Right ventricle myocardium superior (tissue), 1 donor: ENCODE measurements at places on chromosomes 2 and 18.

DNA sequence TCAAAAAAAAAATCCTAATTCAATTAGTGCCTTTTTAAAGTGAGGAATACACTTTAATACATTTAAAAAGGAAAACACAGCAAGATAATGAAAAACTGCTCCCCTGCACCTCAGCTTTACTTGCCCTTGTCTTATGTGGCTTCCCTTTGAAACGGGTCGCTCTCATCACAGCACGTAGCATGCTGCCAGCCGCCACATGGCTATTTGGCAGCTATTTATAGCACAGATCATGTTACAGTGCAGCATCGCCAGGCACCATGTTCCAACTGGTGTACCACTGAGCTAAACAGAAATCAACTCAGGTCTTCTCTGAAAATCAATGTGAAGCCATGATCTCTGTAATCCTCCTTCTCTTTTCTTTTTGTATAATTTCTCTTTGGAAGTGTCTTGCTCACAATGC is 65.1 kb downstream of the TMEM182 start:
- peak; percentile 76 for DNase-seq

DNA sequence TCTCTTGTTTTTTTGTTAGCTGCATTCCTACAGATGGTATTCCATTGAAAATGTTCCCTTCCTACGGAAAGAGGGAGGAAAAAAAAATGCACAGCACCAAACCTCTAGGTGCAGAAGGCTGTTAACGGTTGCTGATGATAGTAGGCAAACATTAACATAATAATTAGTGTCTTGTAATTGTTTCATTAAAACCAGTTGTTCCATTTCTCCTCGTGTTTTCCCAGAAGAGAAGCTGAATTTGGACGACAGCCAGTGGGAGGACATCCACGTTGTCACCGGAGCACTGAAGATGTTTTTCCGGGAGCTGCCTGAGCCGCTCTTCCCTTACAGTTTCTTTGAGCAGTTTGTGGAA is 494.7 kb downstream of the ARHGAP15 start:
- no peak for DNase-seq

- peak; percentile 67 for DNase-seq
Measured at GRCh38 chr18:23226930-23227725, 91.8 kb downstream of the CABLES1 start.

GRCh38 chr2:100202567-100202966 is 60.2 kb upstream of the AFF3 start:
- DNase-seq, result no peak

- DNase-seq, result no peak
Measured at GRCh38 chr2:167122389-167122788, 234.1 kb downstream of the XIRP2 start.

- no peak for DNase-seq
Measured at GRCh38 chr2:222912776-222913175, 51.9 kb downstream of the ACSL3 start.

GRCh38 chr2:68390586-68390985 is 25.5 kb downstream of the PLEK start:
- no peak for DNase-seq

DNA sequence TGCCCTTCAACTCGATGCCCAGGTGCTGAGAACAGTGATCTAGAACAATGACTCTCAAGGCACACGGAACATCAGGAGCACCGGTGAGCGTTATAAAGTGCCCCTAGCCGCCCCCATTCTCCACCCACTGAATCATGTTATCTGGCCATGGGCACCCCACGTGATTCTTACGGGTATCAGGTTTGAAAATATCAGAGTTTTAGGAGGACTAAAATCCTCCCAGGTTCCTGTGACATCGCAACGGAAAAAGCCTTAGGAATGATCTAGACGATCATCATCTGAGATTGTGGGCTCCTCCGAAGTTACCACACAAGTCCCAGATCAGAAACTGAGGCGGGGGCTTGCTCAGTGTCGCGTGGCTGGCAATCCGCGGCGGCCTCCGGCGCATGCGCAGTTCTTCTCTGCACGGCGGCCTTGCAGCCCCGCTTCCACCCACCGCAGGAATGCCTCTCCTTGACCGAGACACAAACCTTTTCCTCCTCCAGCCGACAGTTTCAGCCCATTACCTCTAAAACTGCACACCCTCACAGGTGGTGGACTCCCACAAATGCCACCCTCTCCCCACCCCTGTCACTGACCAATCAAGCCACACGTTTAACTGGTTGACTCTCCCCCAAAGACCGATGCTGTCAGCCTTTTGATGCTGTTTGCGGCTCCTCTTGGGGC is 5.8 kb upstream of the MRPL33 start:
- DNase-seq, result peak; percentile 73

GRCh38 chr18:59514203-59514602 is 155.1 kb upstream of the LMAN1 start:
- peak; percentile 87 for DNase-seq

- no peak for DNase-seq
Measured at GRCh38 chr2:69299772-69300516, 87.1 kb downstream of the GFPT1 start.

GRCh38 chr18:31578126-31578525 is 13.6 kb upstream of the TTR start:
- DNase-seq, result no peak

DNA sequence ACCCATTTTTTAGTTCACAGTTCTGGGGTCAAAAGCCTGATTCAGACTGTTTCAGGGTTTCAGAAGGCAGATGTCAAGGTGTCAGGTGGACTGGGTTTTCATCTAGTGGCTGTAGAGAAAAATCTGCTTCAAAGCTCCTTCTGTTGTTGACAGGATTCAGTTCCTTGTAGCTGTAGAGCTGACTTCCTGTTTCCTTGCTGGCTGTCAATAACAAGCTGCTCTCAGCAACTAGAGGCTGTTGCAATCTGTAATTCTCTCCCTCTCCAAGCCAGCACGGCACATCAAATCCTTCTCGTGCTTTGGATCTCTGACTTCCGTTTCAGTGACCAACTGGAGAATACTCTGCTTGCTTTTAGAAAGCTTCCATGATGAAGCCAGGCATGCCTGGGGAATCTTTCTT is 179.4 kb downstream of the DOK6 start:
- DNase-seq, result no peak

GRCh38 chr2:219368690-219369191 is 19.0 kb downstream of the DNPEP start:
- no peak for DNase-seq

DNA sequence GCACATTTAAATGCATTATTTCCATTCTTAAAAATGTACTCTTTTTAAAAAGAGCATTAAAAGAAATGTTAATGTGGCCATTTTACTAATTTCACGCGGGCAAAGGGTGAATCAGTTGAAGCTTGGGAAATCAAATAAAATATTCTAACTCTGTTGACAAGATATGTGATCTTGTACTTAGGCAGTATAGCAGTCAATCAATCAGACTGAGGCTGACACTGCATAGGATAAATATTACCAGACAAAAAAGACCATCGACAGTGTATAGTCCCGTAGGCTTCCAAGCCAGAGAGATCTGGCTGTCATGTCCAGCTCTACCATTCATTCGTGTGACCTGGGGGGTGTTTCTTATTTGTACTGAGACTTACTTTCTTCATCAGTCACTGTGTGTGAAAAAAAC is 39.8 kb upstream of the CCDC68 start:
- DNase-seq, result no peak

GRCh38 chr2:157938556-157938955 is 62.4 kb upstream of the ACVR1 start:
- no peak for DNase-seq

GRCh38 chr2:237122214-237122666 is 36.6 kb downstream of the COPS8 start:
- DNase-seq, result peak; percentile 81

DNA sequence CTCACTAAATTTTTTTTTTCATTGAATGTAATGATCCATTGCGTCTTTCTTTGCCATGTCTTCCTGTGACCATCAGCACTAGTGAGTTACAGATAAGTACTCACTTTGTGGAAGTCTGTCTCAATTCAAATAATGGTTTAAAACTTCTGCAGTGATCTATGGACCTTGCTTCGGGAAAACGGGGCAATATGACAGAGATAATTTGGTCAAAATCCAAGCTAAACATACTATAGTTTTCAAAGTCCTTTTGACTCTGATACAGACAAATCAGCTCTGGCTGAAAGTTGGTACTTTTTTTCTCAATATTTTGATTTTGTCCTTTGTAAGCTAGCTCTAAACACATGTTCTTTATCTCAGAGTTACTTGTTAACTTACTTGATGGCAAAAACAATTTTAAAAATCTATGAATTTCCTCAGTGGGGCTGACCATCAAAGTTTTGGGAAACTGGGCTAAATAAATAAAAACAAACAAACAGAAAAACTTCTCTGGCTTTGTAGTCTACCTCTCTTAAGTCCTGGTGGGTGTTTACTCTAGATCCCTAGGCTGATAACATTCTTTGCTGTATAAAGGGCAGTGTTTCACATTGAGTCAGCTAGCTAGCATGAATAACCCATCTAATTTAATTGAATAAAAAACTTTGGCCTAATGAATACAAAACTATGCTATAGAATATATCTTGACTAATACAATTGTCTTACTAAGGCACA is 327.6 kb downstream of the RDH14 start:
- DNase-seq, result no peak
